ENCODE measurements at places on chromosomes 13 and 19. TPM values are rescaled to one million over a fixed set of nuclear protein-coding genes. Genes with fewer than 3 reads are reported as not detected.

- DNase-seq, result no peak
Observed at GRCh38 chr19:7928741-7929701, 3.1 kb upstream of the CTXN1 start.

DNA sequence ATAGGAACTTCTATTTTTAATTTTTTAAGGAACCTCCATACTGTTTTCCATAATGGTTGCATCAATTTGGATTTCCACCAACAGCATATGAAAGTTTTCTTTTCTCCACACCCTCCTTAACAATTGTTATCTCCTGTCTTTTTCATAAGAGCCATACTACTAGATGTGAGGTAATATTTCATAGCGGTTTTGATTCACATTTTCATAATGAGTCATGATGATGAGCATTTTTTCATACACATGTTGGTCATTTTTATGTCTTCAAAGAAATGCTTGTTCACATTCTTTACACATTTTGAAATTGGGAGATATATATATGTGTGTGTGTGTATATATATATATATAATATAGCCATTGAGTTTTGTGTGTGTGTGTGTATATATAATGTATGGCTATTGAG lies 420.3 kb upstream of the PCDH9 start:
- DNase-seq, result no peak

- no peak for DNase-seq
Observed at GRCh38 chr13:106499896-106500295, 35.6 kb downstream of the EFNB2 start.

- no peak for DNase-seq
Observed at GRCh38 chr13:85976242-85976641, 177.0 kb upstream of the SLITRK6 start.

DNA sequence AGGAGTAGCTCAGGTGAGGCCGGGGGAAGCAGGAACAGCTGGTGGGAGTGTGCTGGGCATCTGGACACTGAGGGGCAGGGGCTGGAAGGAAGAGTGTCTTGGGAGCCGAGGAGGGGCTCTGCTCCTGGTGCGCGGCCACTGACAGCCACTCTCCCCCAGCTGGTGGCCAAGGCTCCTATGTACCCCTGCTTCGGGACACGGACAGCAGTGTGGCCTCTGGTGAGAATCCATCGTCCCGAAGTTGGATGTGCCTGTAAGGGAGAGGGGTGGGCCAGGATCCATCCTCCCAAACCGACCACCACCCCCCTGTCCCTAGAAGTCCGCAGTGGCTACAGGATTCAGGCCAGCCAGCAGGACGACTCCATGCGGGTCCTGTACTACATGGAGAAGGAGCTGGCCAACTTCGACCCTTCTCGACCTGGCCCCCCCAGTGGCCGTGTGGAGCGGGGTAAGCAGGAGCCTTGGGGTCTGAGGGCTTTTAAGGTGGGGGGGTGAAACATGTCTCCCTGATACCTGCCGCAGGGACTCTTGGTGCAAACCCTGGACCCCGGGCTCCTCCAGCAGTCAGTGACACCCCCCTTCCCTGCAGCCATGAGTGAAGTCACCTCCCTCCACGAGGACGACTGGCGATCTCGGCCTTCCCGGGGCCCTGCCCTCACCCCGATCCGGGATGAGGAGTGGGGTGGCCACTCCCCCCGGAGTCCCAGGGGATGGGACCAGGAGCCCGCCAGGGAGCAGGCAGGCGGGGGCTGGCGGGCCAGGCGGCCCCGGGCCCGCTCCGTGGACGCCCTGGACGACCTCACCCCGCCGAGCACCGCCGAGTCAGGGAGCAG lies 2.0 kb upstream of the USF2 start:
- DNase-seq, result no peak

Gene CLIP3
- 14.8 TPM for polyA plus RNA-seq

Gene ZNF460
- not detected for polyA plus RNA-seq
